ENCODE measurements at places on chromosomes 3 and 15. TPM values are rescaled to one million over a fixed set of nuclear protein-coding genes. Genes with fewer than 3 reads are reported as not detected.
A peak's percentile ranks its signal among the peaks of the same experiment; 100 is the strongest.

DNA sequence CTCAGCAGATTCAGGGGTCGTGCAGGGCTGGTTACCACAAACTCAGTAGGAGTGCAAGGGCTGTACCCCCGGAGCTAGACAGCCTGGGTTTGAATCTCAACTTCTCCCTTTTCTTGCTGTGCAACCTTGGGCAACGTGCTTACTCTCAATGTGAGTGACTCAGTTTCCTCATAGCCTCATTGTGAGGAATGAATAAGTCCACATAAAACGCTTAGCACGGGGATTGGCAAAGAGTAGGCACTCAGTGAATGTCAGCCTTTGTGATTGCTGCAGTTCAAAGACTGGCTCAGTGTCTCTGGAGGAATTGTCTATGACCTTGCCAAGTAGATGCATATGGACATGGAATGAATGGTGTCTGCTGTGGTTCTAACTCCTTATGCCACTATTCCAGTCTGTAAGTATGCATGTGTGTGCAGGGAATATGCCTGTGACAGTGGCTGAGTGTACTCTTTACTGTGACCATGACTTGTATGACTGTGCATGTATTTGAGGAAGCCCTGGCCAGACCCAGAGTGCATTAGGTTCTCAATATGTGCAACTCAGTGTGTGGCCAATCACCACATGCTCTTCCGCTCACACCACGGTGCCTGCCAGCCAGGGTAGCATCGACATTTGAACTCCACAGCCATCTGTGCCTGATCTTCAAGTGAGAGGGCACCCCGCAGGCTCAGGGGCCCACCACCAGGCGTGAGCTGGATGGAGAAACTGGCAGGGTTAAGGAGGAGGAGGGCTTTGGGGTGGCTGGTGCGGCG, 900 bp upstream of the HYAL3 start:
- peak overlapping the region; percentile 70 for H3K27ac ChIP-seq
- peak overlapping the region; percentile 61 for H3K4me3 ChIP-seq
- no peaks in the 10 kb centered on the region for H3K36me3 ChIP-seq

- H3K36me3 ChIP-seq = no peaks in the 10 kb centered on the region
- H3K27me3 ChIP-seq = no peaks in the 10 kb centered on the region
- H3K4me1 ChIP-seq = peaks cover 8% of the 10 kb centered on the region
- peak; percentile 10 for DNase-seq
- H3K27ac ChIP-seq = no peak overlapping the region
- H3K4me3 ChIP-seq = no peak overlapping the region
Observed at GRCh38 chr3:52841211-52841980, 6.6 kb upstream of the MUSTN1 start.

DNA sequence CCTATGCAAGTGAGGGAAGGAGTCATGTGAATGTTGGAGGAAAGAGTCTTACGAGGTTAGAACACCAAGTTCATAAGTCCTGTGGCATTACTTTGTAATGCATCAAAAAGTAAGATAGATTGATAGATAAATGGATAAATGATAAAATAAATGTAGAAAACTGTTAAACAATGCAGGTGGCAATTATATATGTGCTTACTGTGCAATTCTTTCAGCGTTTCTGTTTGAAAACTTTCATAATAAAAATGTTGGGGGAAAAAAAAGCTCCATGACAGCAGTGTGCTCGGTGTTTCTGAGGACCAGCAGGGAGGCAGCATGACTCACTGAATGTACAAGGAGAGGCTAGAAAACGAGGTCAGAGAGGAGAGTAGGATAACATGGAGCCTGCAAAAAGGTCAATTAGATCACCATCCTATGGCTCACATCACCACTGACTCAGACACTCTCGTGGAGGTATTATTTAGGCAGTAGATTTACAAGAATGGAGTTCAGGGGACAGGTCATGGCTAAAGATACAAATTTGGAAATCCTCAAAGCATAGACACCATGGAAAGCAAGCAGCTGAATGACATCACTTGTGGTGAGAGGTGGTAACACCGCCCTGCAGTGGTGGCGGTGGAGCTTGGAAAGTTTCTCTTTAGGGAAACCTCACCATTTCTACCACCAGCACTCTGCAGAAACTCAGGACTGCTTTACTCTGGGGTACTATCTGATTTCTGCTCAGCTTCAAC, 219.8 kb downstream of the CTNNB1 start:
- peaks cover 7% of the 10 kb centered on the region for H3K27me3 ChIP-seq
- no peaks in the 10 kb centered on the region for H3K36me3 ChIP-seq
- no peak overlapping the region for H3K27ac ChIP-seq
- peaks cover 8% of the 10 kb centered on the region for H3K4me1 ChIP-seq
- DNase-seq = peak; percentile 56

DNA sequence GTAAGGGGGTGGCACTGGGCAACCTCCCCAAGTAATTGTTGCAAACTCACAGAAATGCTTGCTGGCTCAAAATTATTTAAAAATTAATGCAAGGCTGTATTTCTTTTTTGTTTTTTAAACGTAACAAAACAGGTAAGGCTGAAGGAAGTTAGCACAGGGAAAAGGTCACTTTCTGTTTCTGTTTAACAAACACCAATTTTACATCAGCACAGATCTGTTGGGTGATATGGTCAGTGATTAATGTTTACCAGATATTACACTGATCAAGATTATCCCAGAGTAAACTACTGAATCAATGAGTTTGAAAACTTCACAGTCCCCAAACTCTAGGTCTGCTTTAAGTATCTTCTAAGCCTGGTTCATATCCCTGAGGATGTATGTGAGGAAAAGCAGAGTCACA, 558.0 kb downstream of the FOXP1 start:
- H3K4me3 ChIP-seq = no peak overlapping the region
- DNase-seq = no peak
- no peak overlapping the region for H3K27ac ChIP-seq
- H3K4me1 ChIP-seq = no peaks in the 10 kb centered on the region

- H3K27ac ChIP-seq = no peak overlapping the region
- no peaks in the 10 kb centered on the region for H3K36me3 ChIP-seq
- no peak for DNase-seq
- peaks cover 42% of the 10 kb centered on the region for H3K4me1 ChIP-seq
- H3K4me3 ChIP-seq = no peak overlapping the region
Observed at GRCh38 chr3:128273841-128274573, 120.7 kb downstream of the EEFSEC start.

FETUB gene
- total RNA-seq = not detected

FBXO40 gene
- total RNA-seq = not detected

GATA2 gene
- 0.58 TPM for total RNA-seq

EPHB3 gene
- total RNA-seq = 17.2 TPM

All from astrocyte (in vitro differentiated cells and primary cell).